Muscle of leg (tissue), 16 donors: ENCODE measurements at places on chromosomes 2 and 18. TPM values are rescaled to one million over a fixed set of nuclear protein-coding genes. Genes with fewer than 3 reads are reported as not detected.

GRCh38 chr2:105324732-105325131 is 4.8 kb downstream of the TGFBRAP1 start:
- no peak for DNase-seq

DNA sequence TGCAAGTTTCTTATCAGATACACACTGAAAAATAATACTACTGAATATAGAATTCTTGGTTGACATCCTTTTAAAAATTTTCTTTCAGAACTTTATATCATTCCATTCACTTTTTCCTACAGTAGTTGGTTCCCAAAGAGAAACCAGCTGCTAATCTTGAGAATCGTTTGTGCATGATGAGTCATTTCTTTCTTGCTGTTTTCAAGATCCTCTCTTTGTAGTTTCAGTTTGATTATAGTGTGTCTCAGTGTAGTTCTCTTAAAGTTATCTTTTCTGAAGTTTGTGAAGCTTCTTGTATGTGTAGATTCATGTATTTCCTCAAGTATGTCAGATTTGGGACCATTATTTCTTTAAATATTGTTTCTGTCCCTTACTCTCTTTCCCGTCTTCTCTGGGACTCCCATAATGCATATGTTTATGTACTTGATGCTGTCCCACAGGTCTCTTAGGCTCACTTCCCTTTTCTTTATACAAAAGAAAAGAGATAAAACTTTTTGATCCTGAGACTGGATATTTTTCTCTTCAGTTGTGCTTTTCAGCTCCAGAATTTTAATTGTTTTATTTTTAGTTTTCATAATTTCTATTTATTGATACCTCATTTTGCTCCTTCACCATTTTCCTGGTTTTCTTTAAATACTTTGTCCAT is 801.0 kb downstream of the TDRD15 start:
- no peak for DNase-seq

DNA sequence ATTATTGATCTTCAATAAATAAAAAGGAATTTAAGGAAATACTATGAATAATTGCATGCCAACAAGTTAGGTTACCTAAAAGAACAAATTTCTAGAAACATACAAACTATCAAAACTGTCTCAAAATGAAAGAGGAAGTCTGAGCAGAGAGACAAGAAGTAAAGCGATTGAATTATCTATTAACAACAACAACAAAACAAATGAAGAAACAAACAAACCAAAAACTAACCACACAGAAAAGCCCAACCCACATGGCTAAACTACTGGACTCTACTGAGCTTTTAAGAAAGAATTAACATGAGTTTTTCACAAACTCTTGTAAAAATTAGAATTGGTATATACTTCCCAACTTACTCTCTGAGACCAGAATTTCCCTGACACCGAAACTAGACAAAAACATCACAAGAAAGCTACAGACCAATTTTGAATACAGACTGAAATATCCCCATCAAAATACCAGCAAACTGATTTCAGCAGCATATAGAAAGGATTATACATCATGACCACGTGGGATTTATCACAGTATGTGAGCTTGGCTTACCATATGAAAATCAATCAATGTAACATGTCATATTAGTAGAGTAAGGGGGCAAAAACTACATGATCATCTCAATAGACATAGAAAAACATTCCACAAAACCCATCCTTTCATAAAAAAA is 16.6 kb upstream of the GALNT1 start:
- no peak for DNase-seq

GRCh38 chr2:23346029-23346428 is 39.0 kb upstream of the KLHL29 start:
- DNase-seq, result no peak

GRCh38 chr2:158321264-158321663 is 135.3 kb downstream of the CCDC148 start:
- DNase-seq, result no peak

- no peak for DNase-seq
Measured at GRCh38 chr2:101430156-101430555, 42.9 kb upstream of the CREG2 start.

DNA sequence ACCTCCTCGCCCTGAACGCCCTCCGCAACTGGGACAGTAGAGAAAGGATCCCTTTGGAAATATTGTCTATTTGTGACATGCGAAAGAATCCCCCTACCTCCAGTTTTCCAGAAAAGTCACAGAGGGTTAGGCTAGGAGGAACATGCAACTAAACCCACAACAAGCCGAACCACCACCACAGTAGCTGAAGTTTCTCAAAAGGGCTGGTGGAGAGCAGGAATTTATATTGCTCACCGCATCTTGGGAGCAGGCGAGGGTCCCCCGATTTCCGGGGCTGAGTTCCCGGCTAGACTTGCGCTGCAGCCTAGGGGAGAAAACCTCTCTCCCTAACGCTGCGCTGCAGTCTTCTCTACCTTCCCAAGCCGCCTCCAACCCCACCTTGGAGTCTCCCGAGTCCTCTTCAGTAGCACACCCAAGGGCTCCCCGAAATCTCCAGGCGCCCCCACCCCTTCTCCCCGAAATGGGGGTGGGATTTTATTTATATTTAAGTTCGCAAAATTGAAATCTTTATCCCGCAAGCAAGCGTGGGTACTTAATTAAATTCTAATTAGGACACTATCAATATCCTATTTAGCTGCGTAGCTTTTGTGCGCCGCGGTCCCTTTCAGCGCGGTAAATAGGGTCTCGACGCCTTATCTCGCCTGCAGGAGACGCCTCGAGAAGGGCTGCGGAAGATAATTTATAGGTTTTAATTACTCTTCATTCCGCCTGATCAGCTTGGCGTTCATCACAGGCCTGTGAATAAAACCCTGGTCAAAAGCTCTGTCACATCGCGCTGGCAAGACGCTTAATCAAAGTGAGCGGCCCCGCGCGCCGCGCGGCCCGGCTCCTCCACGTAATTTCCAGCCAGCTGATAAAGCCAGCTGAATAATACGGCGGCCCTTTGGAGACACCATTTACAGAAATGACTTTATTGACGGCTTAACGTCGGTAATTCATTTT is 2.0 kb upstream of the EN1 start:
- no peak for DNase-seq

DNA sequence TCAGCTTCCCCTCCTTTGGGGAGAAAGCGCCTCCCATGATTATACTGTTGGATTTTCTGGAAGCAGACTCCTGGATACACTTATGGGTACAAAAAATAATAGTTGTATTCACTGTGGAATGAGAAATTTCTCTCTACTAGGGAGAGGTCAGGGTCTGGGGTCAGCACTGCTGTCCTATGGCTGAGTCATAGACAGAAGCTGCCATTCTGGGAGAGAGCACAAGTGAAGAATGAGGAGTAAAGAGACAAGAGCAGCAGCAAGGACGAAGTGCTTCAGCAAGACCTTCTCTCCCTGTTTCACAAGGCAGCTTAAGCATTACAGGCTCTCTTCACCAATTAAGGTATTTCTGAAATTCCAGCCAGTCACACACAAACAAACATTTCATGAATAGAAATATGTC is 10.1 kb upstream of the UNC80 start:
- DNase-seq, result no peak

DNA sequence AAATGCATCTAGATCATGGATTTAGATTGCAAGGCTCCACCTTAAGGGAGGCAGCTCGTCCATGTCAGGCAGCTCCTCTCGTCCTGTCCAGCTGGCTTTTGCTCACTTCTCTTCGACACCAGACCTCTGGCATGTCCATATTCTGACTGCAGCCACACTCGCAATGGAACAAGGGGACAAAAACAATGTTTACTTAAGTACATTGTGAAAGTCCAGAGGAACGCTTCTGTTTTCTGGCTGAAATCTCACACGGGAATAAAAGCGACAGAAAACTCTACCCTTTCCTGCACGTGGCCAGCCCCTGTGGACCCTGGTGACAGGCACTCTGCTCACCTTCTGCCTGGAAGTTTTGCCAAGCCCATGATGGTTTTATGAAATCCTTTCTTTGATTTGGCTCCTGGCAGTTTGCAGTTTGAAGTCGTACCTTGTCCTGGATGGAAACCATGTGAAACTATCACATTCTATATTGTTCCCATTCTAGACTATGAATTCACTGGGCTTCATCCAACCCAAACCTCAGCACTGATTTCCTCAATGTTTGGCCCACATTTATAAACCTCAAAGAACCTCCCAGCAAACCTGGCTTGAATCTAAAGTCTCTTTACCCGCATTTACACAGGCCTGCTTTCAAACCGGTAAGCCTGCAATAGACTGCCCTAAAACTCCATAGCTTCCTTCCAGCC is 134.3 kb upstream of the PIEZO2 start:
- peak; percentile 91 for DNase-seq

DNA sequence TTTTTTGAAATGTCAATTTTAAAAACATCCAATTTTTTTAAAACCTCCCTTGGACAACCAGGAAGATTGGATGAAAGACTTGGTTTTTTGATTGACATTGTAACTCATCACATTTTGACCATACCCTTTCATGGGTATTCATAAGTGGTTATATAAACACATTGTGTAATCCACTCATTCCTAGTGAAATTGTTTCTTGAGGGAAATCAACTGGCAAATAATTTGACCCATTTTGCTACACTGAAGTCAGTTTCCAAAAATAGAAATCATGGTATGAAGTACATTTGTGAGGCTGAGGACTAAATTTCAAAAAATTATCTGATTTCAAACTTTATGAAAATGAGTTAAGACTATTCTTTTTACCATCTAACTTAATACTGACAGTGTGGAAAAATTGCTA is 31.5 kb downstream of the FBXO48 start:
- no peak for DNase-seq

DNA sequence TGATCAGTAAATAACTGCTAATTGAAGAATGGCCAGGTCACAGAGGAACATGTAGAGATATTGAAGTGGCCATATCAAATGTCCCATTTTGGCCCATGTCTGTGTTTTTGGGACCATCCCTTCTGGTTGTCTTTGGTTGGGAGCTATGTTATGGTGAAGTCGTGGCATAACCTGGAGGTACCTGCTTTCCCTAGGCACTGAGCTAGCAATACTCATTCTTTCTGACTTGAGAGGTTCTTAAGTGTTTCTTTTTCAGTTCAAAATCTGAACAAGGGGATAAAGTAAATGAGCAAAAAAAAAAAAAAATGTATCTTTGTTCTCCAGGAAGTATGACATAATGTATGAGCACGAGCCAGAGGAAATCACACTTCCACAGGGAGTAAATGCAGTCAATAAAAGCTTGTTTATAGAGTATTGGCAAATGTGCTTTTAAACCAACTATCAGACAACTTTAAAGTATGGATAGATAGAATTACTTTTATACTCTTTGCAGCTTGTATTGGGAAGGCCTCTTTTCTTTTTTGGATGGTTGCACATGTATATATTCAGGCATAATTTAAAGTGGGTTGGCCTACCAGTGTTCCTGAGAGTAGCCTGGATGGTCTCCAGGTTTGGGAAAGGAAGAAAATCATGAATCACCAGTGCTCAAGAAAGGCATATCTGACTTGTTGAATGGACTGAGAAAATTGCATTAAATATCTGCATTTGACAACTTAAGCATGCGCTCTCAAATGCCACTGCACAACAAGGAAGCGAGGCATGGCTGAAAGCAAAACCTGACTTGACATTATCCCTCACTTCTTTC is 125.0 kb downstream of the SPHKAP start:
- peak; percentile 54 for DNase-seq

GRCh38 chr18:67301592-67301991 is 214.9 kb downstream of the DSEL start:
- DNase-seq, result no peak

DNA sequence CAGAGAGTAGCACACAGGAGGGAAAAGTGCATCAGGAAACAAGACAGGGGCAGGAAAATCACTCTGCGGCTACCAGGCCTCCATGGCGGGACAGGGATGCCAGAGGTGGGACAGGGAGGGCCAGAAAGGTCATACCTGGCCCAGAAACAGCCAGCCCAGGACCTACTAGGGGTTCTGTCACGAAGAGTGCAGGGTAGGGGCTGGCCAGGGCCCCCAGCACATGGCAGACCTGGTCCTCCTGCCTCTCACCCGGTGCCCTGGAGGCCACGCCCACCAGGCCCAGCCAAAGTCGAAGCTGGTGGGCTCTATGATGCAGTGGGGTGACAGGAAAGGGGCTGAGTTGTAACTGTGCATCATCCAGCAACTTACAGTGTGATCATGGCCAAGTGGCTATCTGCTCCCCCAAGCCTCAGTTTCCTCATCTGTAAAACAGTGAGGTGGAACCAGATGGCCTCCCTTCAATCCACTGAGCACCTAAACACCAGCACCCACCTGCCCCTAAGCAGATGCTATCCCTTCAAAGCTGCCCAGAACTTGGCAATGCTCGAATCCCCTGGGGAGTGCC is 10.6 kb downstream of the CYP26B1 start:
- DNase-seq, result no peak

DNA sequence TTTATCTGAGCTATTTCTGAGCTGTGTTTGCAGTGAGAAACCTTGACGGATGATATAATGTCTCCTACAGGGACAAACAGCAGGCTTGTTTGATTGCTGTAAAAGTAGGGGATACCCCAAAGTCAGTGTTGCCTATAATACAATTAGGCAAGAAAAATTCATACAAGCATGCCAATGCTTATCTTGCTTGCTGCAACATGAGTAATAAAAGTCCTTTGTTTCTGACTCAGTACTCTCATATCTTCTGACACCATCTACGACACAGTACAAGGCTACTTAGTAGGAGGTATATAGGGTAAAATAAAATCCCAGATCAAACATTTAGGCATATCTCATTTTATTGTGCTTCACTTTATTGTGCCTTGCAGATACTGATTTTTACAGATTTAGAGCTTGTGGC is 33.0 kb downstream of the ERBB4 start:
- DNase-seq, result no peak

- DNase-seq, result no peak
Measured at GRCh38 chr2:62565309-62565908, 59.4 kb upstream of the TMEM17 start.

DNA sequence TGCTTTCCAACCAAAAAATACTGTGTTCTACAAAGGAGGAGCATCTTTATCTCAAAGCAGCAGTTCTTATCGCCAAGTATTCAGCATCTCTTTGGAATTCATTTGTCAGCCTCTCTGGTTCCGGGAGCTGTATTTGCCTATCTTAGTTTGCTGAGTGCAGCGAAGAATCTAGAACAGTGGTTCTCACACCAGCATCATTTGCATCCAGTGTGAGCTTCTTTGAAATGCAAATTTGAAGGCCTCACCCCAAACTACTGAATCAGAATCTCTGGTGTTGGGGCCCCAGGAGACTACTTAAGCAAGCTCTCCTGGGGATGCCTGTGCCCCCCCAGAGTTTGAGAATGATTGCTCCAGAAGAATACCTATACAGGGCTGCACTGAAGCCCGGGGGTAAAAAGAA is 1.5 kb upstream of the PTPN2 start:
- DNase-seq, result no peak

DNA sequence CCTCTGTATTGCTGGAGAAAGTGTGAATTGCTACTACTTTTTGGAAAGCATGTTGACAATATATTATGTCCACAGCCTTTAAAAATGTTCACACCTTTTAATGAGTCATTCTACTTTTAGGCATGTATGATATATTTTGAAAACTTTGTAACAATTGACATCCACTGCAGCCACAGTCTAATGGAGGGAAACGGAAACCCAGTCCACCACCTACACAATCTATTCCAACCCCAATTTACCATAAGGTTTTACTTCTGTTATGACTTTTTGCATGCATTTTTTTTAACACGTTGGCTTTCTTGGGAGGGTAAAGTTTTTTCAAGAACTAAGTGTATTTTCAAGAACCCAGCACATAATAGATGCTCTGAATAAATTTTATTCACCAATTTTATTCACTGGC is 38.5 kb upstream of the ATP8B1 start:
- no peak for DNase-seq

- DNase-seq, result no peak
Measured at GRCh38 chr2:144597894-144598593, 78.1 kb upstream of the ZEB2 start.

SERPINB3 gene
- not detected for total RNA-seq

TMEM200C gene
- total RNA-seq, result 1.1 TPM

NEMP2 gene
- total RNA-seq, result 7.1 TPM

CHRNG gene
- total RNA-seq, result 77.7 TPM

MOB4 gene
- 35.1 TPM for total RNA-seq

GRHL1 gene
- 1.0 TPM for total RNA-seq

MYL1 gene
- 10,096 TPM for total RNA-seq

LRRFIP1 gene
- total RNA-seq, result 95.1 TPM
